Stimulated activated CD8-positive, alpha-beta memory T cell treated with anti-CD3 and anti-CD28 coated beads, Interleukin-15, amount 100 ng/mL, for 4 hours (primary cell): ENCODE measurements at places on chromosomes 3 and 15.

DNA sequence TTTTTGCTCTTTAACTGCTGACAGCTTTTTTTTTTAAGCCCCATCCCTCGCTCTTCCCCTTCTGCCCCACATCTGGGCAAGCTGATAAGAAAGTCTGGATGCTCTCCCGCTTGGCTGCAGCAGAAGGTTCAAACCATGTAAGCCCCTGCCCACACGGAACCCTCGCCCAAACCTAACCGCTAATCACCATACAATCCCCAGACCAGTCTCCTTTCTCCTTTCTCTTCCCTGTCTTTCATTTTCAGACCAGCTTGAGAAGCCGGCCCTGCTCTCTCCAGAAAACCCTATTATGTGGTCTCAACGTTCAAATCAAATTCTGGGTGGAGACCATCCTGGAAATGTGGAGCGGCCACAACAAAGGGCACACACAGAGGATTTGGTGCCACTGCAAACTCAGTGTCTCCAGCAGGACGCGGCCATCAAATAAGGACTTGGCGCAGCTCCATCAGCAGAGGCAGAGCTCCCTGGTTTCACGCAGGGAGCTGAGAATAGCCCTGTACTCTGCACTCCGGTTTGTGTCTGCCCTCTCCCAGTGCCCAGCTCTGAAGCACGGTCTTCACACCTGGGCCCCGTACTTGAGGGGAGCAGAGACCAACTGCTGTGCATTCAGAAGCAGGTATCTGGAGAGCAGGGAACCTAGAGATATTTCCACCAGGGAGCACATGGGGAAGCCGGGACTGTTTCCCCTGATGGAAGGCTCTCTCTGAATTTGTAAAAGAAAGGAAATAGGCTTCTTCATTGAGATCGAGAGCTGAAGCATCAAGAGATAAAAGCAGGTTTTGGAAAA lies 92.6 kb downstream of the XXYLT1 start:
- DNase-seq, result no peak

GRCh38 chr3:129607391-129608068 lies 1.1 kb upstream of the PLXND1 start:
- no peak for DNase-seq

DNA sequence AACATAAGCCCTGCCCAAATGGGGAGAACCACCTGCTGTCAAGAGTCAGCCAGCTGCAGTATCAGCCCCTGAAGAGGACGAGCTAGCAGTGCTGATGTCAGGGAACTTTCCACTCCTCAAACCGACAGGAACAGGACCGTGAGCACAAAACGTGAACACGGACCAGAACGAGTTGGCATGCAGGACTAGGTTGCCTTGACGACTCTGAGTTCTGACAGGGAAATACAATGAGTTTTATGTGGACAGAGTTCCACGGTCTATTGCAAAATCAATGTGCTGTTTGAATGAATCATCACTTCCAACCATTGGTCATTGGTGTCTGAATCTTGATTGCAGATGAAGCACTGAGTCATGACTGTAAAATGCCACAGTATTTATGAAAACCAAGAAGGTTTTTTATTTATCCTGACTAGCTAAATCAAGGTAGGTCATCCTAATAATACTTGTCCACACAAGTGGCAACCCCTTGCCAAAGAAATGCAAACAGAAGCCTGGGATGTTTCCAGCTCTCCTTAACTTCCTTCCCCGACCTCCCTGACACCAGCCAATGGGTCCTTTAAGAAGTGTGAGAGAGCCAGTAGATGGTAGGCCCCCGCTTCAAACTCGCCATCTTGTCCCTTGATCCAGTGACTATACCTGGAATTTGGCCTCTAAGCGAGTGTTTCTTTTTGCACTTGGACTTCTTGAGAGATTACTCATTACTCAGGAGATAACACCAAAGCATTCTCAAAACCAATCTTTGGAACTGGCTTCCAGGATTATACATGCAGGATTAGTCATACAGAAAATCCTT lies 119.6 kb downstream of the ASB7 start:
- no peak for DNase-seq

DNA sequence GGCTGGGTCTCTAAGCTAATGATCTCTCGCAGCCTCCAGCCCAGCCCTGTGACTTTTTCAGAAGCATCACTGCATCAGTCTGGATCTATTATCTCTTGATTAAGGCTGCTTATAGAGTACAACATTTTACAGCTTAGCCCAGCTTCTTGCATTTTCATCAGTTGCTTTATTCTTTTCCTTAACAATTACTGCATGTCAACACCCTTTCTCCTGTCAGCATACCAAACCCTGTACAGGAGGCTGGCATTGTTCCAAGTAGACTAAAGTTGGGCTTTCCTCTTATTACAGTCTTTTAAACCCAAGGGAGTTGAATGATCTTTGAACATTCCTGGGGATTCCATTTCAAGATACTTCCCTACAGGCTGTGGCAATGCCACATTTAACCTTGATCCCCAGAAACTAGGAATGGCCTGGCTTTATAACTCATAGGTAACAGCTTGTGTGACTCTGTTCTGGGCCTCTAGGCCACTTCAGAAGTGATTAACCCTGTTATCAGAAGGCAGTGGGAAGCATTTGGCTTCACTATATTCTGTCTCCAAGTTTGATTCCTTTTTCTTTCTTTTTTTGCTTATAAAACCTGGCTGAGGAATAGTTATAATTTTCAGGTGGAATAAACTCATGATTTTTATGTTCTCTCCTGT lies 182.9 kb downstream of the KCNMB2 start:
- DNase-seq, result no peak

- DNase-seq, result no peak
These were observed 23.7 kb upstream of the SFMBT1 start for GRCh38 chr3:53069422-53070068.

DNA sequence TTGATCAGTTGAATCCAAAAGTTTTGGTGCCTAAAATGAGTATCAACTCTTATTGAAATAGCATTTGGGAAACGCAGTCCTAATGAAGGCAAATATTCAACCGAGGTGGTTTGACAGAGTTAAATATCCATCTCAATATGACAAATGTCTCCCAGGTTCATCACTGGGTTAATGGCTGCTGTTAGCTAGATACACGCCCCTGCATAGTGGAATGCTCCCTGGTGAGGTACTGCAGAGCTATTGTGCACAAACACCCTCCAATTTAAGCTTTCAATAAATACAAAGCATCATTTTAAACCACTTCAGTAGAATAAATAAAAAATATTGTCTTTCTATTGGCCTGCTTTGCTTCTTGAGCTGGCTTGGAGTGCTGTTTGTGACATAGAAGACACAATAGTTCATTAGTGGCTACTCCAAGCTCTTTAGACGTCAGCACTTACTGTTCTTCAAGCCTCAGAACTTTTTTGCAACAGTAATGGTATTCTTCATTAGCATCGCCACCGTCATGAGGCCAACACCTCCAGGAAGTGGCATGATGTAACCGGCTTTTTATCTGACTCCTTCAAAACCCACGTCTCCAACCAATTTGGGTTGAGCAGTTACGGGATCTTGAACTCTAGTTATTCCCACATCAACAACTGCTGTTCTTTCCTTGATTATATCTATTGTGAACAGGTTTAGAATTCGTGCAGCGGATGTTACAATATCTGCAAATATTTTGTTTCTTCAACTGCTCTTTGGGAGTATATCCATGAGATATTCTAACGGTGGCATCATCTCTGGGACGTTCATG lies 1159.6 kb upstream of the EPHA6 start:
- no peak for DNase-seq

DNA sequence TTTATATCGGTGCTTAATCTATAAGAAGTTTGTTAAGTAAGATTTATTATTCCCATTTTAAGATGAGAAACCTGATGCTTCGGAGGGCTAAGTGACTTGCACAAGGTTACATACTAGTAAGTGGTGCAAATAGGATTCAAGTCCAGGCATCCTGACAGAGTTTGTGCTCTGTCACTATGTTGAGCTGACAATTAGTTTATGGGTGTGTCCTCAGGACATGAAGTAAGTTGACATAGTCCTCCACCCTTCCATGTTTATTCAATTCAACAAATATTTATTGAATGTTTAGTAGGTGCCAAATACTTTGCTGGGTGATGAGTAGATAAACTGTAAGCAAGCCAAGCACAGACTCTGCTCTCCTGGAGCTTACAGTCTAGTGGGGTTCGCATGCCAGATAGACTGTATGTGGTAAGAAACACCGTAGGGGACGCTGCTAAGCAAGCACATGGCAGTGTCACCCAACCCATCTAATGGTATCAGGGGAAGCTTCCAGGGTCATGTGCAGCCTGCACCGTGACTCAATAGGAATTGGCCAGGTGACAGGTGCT lies 342.7 kb upstream of the SATB1 start:
- no peak for DNase-seq
